ENCODE measurements at places on chromosomes 6 and 20.

- no peak for DNase-seq
These were observed 200.3 kb upstream of the FAM83B start for GRCh38 chr6:54646069-54646950.

DNA sequence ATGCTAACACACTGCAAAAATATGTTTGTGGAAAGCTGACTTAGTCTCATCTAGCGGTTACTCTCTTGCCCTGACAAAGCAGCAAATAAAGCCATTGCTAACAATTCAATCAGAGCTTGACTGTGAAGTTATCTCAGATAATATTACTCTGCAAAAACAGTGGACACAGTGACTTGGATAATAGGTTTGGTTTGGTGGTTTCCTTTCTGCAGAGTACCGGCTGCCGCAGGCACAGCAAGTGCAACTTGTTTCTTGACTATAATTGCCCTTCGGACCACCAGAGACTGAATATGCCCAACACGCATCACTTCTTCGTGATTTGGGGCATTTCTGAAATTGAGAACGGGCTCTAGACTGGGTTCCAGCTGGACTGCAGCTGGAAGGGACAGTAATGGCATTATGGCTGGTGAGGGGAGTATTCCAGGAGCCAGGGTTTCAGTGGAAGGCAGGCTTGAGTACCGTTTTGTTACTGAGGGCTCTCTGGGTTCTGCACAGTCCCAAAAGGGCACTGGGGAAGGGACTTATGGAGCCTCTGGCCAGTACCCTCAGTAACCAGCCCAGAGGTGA, 40.0 kb downstream of the DSTN start:
- DNase-seq, result no peak

DNA sequence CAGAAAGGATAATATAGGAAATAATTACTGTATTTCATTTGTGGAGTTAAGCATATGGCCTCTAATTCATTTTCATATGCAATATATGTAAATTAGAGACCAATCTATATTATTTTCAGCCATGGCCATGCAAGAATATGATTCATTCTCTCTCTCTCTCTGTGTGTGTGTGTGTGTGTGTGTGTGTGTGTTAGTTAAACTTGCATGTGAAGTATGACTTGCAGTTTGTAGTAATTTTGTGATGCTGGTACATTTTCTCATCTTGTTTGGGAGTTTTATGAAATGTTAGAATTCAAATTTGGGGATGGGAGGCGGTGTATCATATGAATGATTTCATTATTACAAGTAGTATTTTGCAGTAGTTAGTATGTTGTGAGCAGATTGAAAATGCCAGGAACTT, 74.8 kb downstream of the JARID2 start:
- no peak for DNase-seq

DNA sequence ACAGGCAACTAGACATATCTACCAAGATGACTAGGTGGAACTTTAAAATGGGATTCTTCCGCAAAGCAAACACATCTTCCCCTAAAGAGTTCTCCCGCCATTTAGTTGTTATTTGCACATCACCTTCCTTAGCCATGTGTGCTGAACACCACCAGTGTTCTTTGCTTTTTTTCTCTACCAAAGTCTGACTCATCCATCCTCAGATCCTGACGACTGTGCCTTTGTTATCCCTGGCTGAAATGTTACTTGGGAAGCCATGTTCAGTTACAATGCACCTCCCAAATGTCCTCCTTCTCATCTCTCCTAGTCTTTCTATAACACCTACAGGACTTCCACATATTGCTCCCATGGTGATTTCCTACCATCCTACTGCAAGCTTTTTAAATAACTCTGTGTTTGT, 593.5 kb upstream of the ARID1B start:
- DNase-seq, result no peak

DNA sequence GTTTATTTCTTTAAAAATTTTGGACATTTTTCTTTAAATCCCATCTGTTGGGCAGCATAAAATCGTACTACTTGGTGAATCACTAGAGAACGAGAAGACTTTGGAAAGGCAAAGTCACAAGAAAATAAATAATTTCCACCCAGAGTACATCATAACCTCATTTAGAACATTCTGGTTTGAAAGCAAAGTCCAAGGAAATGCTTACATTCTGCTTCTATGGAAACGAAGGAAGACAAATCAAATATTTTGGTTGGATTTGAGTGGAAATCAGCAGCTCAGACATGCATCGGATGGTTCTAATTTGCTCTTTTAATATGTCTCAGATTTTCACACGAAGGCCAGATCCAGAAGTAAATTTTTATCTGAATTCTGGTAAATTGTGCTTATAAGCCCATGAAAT, 60.7 kb upstream of the LTV1 start:
- DNase-seq, result no peak

- no peak for DNase-seq
These were observed 205.3 kb upstream of the TCF21 start for GRCh38 chr6:133683606-133684005.

DNA sequence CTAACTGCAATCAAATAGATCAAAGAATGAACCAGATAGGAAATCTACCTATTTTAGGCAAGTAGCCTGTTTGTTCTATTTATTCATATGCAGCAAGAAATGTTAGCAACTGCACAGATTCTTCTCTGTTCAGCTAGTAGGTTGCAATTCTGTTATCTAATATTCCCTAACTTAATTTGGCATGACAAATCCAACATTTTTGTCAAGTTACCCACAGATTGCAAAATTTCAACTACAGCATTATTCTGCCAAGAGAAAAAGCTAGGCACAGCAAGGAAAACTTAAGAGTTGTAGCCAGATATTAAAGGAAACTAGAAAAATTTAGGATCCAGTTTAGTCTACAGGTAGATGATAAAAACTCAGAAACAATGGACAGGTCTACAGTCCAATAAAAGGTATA, 104.4 kb upstream of the SYNCRIP start:
- DNase-seq, result no peak

GRCh38 chr20:53934421-53935343, 135.7 kb downstream of the BCAS1 start:
- DNase-seq, result no peak

DNA sequence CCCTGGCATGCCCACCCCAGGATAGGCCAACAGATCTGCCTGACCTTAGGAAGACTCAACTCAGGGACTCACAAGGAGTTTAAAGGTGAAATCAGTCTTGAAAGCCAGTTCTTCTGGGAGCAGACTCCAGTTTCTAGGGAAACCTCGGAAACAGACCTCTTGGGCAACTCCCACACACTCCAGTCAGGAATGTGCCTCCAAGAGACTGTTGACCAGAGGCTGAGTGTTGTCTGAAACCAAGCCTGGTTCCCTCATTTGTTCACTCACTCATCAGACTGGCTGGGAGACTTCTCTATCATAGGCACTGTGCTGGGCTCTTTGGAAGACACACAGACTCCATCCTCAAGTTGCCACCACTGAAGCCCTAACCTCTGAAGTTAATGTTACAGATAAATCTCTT, 1.8 kb downstream of the TREM1 start:
- DNase-seq, result no peak

All from tibial nerve (tissue), 4 donors.